H1 (cell line): ENCODE measurements at places on chromosomes 6 and 20.

DNA sequence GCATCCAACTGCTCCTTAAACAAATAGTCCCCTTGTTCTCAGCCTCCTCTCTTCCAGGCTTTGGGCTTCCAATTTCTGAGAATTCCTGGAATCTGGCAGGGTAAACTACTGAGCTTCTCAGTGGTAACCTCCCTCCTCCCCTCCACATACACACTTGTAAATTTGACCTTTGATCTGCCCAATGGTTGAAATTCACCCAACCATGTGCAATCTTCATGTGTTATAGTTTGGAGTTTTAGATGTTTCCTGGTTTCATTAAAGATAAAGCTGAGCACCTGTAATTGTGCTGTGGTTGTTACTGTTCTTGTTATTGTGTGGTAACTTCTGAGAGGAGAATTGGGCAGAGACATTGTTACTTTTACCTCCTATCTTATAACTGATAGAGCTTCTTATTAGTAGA, 328.4 kb downstream of the TPBG start:
- no peak for DNase-seq

DNA sequence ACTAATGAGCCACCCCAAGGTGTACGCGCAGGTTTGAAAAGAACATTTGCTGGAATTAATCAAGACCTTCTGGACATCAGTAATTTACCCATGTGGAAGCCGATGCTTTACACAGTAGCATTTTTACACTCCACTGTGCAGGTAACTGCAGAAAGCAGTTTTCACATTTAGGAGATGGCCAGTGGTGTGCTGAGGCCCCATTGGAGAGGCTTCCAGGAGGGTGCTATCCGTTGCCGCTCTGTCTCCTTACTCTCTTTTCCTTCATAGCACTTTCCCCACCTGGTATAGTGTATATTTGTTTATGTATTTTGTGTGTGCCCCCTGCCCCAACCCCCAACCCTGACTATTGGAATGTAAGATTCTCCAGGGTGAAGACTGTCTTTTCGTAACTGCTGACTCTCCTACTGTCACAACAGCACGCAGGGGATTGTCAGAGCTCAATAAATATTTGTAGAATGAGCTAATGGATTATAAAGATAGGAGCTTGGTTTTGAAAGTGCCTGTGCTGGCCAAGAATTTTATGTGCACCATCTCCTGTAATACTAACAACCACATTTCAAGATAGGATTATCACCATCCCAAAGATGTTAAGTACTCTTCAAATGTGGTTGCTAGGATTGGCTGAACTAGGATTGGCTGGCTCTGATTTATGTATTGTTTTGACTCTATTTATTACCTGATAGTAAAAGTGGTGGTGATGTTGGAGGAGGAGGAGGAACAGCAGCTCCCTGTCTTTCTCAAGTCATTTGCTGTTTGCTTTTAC, 74.0 kb upstream of the GLP1R start:
- DNase-seq: no peak

GRCh38 chr6:122184401-122184827, 215.0 kb upstream of the HSF2 start:
- no peak for DNase-seq

DNA sequence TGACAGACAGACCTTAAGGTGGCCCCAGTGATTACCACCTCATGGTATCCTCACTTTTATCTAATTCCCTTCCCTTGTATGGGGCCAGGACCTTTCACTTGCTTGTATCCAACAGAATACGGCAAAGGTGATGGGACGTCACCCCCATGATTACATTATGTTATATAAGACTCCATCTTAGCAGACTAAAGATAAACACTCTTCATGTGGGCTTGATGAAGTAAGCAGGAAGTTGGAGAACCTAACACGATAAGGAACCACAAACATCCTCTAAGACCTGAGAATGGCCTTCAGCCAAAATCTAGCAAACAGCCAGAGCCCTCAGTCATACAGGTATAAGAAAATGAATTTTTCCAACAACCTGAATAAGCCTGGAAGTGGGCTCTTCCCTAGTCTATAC, 8.0 kb downstream of the SLC17A3 start:
- no peak for DNase-seq

GRCh38 chr20:6679086-6679485, 88.4 kb upstream of the BMP2 start:
- no peak for DNase-seq

DNA sequence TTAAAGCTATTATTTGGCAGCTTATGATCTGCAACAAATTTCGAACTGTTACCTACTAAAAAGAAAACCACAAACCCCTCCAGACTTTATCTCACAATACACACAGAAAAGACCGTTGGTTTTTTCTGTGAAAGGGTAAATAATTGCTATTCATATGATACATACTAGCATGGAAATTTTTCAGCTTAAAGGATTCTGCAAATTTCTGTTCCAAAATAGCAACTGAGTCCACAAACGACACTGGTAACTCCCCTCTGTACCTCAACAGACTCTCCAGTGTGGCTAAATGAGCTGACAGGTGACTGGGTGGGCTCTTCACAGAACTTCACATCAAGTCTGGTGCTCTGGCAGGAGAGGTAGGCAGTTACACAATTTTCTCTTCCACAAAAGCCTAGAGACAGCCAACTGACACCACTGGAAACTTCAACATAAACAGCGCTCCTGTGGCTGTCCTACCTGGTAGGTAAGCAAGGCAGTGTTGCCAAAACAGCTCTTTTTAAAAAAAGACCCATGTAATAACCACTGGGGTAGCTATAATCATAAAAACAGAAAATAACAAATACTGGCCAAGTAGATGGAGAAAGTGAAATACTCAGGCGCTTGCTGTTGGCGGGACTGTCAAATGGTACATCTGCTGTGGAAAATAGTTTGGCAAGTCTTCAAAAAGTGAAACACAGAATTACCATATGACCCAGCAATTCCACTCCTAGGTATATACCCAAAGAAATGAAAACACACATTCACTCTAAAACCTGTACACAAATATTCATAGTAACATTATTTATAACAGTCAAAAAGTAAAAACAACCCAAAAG, 37.8 kb downstream of the ELOVL5 start:
- DNase-seq: no peak
